Activated CD4-positive, alpha-beta memory T cell treated with anti-CD3 and anti-CD28 coated beads for 36 hours (primary cell): ENCODE measurements at places on chromosomes 13 and 19. TPM values are rescaled to one million over a fixed set of nuclear protein-coding genes. Genes with fewer than 3 reads are reported as not detected.
A peak's percentile ranks its signal among the peaks of the same experiment; 100 is the strongest.

DNA sequence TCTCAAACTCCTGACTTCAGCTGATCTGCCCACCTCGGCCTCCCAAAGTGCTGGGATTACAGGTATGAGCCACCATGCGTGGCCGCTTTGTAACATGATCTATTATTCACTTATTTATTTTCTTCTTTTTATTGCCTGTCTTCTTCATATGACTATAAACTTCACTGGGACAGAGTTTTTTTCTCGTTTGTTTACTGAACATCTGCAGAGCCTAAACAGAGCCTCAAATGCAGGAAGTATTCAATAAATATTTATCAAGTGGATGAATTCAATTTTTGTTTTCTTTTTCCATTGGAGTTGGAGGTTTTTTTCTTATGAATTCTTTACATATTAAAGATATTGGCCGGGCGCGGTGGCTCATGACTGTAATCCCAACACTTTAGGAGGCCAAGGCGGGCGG, 54.7 kb downstream of the SKA3 start:
- DNase-seq = no peak

GRCh38 chr19:48635966-48636858, 967 bp downstream of the DBP start:
- DNase-seq = peak; percentile 40

DNA sequence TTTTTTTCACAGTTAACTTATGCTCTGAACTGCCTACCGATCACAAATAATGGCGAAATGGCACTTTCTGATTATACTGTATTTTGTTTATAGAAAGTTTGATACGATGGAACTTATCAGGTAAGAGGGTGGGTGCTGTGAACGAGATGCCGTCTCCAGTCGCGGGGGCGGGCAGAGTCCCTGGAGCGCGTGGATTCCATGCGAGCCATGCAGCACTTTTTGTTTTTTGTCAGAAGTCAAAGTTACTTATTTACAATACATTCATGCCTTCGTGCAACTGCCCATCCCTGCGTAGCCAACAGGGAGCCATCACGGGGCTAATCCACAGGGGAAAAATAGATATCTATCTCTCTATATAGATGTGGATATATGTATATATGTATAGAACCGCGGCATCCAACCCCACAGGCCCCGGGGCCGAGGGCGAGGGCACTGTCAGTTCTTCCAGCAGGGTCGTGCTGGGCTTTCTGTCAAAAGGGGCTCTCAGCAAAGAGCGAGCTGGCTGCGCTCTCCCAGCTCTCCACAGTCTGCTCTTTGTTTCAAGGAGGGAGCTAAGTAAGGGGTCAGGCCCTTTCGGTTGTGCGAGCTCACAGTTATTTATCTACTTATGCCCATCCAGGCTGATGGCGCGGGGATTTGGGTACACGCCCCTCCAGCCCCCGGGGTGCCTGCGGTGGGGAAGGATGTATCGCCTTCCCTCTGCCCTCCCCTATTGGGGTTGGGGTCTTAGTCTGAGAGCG, 3.4 kb downstream of the SLITRK1 start:
- DNase-seq = no peak

DNA sequence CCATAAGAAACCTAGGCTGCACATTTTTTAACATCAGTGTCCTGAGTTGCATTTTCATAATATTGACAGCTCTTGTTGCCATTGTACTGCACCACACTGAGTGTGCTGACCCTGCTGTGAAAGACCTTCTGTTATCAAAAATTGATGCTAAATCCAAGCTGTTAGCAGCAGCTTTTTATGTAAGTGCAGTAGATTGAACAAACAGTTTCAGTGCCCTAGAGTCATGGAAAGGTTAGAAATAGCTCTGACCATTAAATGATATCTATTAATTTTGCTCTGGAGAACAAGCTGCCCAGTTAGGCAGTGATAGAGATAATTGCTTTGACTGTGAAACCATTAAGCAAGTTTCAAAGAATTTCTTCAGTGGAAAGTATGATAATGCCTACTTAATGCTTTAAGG, 1289.2 kb upstream of the PCDH20 start:
- no peak for DNase-seq

DNA sequence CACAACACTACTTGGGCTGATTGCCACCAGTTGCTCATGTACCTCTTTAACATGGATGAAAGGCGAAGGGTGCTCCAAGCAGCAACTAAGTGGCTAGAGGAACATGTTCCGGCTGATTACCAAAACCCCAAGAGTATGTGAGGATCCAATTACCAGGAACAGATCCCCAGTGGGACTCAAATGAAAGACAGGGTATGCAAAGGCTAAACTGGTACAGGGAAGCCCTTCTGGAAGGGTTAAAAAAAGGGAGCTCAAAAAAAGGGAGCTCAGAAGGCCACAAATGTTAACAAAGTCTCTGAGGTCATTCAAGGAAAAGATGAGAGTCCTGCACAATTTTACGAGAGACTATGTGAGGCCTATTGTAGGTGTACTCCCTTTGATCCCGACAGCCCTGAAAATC, 604.7 kb downstream of the UQCRFS1 start:
- no peak for DNase-seq

DNA sequence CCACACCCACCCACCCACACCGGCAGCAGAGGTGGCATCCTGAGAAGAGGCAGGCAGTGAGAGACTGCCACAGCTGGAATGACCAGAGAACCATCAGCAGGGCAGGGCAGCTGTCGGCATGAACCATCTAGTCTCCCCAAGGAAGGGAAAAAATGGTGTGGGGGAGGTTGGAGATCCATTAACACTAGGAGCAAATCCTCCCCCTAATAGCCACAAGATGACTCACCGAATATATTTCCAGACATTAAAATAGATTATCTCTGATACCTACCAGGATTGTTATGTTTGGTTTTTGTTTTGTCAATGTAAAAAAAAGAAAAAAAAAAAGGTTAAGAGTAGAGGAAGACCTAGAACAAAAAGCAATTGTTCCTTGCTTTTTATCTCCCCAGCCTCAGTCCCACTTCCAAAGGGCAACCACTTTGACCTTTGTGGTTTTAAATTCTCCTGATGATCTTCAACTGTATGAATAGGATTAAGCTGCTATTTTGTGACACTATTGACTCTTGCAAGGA, 34.2 kb downstream of the THSD1 start:
- no peak for DNase-seq

DNA sequence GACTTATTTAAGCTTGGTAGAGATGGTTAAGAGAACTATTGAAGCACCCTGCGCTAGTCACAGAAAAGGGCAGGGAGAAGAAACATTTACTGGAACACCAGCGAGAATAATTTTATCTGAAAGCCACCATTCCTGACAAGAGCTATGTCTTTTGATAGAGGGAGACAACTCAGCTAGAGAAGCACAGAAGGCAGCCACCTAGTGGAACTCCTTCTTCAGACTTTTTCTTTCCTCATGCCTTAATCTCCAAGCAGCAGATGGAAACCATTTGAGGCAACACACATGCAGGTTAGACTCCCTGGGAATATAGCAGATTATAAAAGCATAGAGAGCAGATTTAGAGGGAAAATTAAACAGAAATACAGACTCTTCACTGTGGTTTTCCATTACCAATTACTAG, 813.4 kb downstream of the SLITRK6 start:
- no peak for DNase-seq

DNA sequence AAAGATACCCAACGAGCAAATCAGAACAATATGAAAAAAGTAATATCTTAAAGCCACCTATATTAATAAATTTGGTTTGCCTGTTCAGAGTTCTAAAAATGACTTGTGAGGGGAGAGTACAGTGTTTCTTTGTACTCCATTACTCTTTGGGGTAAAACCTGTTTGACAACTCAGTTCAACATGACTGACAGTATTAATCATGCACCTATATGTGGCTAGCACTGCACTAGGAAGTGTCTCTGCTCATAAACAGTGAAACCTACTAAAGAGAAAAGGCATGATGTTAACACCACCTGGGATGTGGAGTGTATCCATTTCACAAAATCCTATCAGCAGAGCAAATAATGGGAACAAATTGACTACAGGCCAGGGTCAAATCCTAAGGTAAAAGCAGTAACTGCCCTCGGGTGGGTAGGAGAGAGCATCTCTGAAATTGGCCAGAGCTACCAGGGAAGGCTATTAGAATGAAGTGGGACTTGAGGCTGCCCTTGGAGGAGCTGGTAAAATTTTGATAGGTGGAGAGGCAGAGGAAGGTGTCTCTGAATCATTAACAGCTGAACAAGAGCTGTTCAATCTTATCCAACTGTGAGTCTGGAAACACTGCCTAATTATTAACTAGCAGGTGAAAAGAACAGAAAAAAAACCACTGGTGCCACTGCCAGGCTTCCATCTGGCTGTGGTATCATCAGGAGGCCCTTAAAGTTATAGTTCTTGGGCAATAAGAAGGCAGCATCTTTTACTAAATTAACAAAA, 365.1 kb downstream of the DNAJC15 start:
- no peak for DNase-seq

DNA sequence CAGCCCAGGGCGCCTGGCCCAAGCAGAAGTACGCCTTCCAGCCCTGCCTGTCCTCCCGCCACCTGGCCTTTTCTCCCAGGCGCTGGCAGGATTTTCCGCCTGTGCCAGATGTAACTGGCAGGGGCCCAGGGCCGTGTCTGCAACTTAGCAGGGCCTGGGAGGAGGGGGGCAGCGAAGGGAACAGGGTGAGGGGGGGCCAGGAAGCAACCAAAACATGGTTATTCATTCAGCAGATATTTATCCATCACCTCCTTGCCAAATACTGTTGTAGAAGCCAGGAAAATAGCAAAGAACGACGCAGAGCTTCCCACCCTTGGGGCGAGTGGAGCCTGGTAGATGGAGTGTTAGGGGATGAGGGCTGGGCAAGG, 5.6 kb downstream of the TLE6 start:
- no peak for DNase-seq

DNA sequence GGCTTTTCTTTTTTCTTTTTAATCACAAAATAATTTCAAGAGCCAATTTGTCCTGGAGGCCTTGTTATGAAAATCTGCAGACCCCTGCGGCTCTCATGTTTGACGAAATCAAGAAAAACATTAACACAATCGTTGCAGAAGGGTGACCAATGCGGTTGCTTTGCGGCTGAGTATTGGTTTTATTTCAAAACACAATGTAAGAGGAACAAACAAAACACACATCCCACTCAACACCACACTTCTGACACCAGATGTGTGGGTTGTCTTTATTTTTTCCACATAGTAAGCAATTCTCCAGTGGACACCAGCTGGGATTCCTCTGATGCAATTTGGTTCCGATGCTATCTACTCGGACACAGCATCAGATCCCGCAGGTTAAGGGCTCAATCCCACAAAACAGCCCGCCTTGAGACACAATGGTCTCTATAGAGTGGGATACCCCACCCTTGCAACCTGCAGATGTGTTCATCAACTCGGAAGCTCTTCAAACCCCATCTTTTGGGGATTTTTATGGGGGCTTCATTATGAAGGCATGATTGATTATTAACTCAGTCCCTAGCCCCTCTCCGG, 21.9 kb upstream of the CCDC124 start:
- DNase-seq = no peak

DNA sequence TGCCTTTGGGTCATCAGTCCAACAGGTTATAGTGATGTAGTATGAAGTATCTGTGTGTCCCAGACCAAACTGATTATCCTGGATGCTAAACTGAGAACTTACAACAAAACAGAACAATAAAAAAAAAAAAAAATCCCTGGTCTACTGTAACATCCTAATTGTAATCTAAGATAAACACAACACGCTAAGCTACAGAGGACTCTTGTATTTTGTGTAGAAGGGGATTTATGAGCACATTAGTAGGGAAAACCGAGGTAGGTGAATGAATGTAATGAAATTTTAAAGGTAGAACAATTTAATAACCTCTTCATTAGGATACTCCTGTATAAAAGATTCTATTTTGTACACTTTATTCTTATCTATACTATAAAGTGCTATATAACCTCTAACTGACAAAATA, 424.1 kb downstream of the NDFIP2 start:
- DNase-seq = no peak

DNA sequence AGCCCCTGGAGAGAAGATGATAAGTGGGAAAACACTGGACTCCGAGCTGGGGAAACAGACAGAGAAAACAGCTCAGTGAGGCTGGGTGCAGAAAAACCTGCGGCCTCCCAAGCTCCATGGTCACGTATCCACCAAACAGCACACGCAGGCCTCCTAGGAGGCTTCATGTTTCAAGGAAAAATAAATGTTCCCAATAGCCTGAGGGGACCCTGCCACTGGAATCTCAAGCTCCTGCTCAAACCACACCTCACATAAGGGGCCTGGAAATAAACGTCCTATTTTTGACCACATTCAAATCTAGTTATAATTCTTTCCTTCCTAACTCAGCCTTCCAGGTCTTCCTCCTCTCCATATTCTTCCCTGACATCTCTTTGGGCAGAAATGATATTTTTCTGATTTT, 225.7 kb downstream of the ABCC4 start:
- no peak for DNase-seq

DNA sequence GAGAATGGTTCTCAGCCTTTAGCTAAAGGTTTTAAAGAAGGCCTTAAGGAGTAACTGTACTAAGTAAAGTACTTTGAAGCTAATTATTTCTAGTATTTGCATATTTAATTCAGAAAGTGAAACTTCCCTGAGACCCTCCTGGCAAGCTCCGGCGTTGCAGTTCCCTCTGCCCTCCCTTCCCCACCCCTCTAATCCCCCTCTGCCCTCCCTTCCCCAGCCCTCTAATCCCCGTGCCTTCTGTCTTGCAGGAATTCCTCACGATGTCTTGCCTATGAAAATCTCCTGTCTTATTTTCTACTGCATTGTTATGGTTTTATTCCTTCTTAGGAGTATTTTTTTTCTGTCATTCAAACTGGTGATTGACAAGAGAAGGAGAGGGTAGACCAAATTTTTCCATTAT, 236.9 kb downstream of the COL4A1 start:
- DNase-seq = no peak

GRCh38 chr13:42149136-42149535, 100.7 kb downstream of the DGKH start:
- no peak for DNase-seq

DNA sequence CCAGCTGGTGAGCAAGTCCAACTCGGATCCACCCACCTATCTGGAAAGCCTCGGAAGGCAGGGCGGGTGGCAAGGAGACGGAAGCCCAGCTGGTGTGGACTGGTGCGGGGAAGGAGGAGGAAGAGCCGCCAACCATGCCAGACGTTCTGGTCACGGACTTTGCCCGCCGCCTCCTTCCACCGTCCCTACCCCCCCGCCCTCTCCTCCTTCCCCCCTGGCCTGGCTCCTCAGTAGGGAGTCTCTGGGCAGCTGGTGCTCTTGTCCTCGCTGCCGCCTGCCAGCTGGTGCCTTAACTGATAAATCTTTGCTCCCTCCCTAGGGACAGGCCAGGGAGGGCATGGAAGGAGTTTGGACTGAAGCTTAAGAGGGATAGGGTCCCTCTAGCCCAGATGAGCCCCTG, 4.8 kb downstream of the SYNGR4 start:
- no peak for DNase-seq

POU2F2 gene
- total RNA-seq = 55.6 TPM

ACER1 gene
- total RNA-seq = 0.14 TPM

SIAH3 gene
- 0.05 TPM for total RNA-seq

ZNF726 gene
- total RNA-seq = 15.9 TPM

LGI4 gene
- total RNA-seq = 0.51 TPM

ONECUT3 gene
- total RNA-seq = not detected

IGSF23 gene
- total RNA-seq = not detected

ZNF835 gene
- total RNA-seq = 0.97 TPM

CAPN12 gene
- 7.1 TPM for total RNA-seq

DHRS12 gene
- 6.7 TPM for total RNA-seq
